ENCODE measurements at places on chromosomes 5 and 9.
A peak's percentile ranks its signal among the peaks of the same experiment; 100 is the strongest.

DNA sequence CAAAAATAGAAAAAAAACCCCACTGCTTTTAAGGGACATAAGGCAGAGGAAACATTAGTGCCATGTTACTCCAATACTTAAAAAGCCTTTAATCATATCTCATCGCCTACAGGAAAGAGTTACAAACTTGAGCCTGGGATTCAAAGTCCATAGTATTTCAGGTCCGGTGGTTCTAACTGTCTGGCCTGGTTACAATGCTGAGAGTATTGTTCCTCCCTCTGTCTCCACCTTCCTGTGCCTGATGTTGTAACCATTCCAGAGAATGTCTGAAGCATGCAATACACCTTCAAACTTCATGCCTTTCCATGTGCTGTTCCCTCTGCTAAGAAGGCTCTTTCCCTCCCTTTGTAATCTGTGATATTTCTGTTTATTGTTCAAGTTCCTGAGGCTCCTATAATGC, 41.6 kb upstream of the SLC36A2 start:
- DNase-seq, result no peak

DNA sequence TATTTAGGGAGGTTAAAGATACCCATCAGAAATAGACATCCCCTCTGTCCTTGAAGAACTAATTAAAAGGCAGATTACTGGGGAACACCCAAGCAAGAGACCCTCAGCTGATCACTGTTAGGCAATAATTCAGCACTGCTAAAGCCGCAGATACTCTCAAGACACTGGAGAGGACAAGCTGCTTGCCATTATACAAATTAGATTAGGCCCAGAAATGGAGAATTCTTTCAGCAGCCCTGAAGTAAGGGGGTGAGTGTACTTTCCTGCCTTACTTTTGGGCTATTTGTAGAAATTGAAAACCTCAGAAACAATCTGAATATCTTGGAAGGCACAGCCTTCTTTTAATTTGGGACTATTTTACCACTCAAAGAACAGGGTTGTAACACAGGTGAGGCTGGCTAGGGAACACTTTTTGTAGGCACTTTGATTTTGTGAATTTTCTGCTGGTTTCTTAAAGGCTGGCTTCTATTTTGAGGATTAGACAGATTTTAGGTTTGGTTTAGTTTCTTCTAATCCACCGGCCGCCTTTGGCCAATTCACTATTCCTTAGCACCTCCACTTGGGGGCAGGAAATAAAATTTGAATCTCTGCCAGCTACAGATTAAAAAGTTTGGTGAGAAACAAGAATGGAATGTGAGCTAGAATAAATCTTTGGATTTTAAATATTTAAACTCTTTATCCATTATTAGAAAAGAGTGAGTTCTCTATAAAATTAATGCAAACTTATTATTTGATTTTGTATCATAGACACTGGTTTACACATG, 106.0 kb downstream of the SMARCA2 start:
- no peak for DNase-seq

DNA sequence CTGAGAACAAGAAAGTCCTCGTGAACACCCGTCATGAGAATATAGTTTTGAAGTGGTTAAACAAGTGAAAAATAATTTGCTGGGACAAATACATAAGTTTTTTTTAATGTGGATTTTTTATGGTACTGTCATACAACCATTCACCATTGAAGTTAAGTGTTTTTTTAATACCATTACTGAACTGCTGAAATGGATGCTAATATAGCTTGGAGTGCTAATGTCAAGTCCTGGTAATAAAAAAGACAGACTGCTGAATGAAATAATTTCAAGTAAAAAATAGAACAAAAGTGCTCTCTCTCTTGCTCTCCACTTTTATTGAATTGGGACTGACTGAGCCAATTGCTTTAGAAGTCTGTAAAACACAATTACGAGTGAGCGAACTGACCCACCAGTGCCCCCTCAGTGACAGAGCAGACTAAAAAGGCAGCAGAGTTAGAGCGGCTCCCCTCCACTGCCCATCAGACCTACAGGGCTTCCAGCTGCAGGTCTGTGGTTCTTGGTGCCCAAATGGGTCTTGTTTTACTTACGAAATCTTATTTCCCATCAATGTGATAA, 442.5 kb downstream of the BNC2 start:
- DNase-seq, result no peak

DNA sequence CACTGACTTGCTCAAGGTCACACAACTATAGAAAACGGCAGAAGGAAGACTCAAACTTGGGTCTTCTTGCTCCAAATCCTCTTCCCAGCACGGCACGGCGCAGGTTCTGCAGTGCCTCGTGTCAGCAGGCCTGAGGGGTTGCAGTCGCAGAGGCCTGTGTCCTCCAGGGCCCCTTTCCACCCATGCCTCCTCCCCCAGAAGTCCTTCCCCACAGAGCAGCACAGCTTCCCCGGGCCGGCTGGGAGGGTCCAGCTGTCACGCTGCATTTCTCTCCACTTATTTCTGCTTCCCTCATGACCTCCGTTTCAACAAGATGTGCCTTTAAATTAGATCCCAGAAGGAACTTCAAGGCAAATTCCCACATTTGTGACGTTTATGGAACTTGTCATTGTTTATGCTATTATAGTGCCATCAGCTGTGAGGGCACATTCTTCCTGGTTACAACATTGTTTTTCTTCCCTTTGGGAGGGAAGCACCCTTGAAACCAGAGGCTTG, 148.4 kb downstream of the C5orf15 start:
- peak; percentile 50 for DNase-seq

DNA sequence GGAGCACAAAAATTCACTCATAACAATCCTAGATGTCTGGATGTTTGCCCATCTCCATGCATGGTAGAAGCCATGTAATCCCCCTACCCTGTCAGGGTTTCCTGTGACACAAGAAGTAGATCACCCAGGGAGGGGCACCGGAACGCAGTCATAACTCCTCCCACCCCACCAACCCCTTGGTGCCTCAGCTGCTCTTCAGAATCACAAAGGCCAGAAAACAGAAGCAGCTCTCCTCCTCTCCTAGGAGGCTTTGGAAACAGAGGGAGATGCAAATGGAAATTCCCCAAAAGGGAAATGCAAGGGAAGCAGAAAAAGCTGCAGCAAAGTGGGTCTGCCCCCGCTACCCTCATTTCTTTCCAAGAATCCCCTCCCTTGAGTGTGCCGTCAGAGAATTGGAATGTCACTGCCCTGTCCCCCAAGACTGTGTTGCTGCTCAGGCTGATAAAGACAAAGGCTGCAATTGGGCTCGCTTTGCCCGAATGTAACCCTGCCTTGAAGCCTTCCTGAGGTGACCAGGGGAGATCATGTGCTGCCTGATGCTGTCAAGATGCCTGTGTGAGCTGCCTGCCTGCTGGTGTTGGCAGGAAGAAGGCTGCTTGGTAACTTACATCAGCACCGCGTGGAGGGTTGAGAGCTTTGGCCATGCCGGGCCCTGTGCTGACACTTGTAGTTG, 65.5 kb upstream of the ABCA1 start:
- DNase-seq, result peak; percentile 93

- DNase-seq, result peak; percentile 73
Observed at GRCh38 chr5:169153405-169153804, 147.5 kb downstream of the SLIT3 start.

DNA sequence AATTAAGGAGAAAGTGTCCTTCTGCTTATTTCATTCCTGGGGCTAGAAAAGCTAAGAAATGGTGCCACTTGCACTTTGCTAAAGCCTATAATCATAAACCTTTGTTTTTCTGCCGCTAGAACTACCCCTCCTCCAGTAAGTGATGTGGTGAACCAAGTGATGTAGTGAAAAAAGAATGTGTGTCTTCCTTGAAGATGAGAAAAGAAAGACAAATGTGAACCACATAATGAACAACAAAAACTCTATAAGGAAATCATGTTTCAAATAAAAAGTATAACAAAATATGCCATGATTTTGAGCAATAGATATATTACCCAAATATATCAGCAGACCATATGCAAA, 179.0 kb upstream of the SGCD start:
- DNase-seq, result no peak

- no peak for DNase-seq
Observed at GRCh38 chr9:114164191-114164794, 9.0 kb downstream of the COL27A1 start.

DNA sequence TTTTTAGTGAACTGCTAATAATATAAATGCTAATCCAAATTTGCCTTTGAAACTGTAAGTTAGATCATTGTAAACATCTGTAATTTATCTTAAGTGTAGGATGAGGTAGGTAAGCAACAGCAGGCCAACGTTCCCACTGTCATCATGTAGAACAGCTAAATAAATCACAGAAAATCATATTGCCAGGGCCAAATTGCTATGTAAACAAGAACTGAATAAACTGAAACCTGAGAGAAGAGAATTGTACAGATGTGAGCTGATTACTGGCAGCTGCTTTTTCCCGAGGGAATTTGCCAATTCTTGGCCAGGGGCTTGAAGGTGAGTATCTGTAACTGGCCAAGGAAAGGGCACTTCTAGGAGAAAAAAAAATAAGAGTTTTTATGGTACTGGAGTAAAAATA, 97.6 kb downstream of the CDH10 start:
- no peak for DNase-seq

DNA sequence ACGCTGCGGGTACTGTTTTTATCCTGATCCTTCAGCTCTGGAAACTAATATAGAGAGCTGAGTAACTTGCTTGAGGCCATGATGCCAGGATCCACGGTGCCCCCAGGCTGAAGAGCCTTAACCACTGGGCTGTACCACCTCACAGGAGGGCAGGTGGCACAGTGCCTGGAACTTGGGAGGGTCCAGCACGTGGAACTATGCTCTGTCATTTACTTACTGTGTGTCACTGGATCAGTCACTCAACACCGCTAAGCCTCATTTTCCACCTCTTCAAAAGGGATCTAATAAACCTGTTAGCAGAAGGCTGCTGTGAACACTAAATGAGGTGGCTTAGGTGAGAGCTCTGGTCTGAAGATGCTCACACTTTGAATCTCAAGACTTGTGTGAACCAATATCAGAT, 29.6 kb downstream of the KCNIP1 start:
- DNase-seq, result peak; percentile 23

DNA sequence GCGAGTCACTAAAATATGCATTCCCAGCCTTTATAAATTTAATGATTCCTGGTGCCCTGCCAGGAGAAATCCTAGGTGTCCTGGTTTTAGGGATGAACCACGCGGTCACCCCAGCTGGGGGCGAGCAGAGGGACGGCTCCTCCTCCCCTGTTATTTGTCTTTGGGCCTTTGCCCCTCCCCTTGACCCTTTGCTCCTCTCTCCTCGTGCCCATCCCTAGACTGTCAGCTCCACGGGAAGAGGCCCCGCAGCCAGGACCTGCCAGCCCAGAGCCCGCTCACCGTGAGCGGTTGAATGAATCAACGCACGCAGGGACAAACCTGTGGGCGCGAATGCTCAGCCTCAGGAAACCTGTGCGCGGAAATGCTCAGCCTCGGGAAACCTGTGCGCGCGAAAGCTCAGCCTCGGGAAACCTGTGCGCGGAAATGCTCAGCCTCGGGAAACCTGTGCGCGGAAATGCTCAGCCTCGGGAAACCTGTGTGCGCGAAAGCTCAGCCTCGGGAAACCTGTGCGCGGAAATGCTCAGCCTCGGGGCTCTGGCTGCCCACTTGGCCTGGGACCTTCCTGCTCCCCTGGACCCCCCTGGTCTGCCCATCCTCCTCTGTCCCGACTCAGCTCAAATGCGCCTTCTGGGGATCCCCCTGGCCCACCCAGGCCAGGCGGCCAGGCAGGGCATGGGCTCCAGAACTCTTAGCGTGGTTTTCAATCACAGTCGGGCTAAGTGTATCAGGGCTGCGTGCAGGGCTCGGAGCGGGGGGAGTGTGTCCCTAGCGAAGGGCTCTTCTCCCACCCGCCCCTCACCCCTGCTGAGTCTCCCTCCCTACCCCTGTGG, 140.5 kb upstream of the COL5A1 start:
- no peak for DNase-seq

DNA sequence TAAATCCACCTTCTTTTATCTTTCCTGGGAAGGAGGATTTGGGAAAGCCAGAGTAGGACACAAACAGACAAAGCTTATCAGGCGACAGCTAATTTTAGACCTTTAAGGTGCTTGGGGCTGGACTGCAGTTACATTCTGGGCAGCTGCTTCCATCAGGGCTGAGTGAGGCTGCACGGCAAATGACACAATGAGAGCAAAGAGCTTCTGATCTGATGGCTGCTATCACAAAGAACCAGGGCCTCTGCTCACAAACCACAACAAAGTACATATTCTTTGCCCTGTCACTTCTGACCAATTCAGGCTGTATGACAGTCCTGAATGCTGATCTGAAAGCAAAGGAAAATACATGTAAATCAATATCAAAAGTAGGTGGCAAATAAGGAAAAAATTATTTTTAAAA, 93.1 kb downstream of the MRPS27 start:
- no peak for DNase-seq

DNA sequence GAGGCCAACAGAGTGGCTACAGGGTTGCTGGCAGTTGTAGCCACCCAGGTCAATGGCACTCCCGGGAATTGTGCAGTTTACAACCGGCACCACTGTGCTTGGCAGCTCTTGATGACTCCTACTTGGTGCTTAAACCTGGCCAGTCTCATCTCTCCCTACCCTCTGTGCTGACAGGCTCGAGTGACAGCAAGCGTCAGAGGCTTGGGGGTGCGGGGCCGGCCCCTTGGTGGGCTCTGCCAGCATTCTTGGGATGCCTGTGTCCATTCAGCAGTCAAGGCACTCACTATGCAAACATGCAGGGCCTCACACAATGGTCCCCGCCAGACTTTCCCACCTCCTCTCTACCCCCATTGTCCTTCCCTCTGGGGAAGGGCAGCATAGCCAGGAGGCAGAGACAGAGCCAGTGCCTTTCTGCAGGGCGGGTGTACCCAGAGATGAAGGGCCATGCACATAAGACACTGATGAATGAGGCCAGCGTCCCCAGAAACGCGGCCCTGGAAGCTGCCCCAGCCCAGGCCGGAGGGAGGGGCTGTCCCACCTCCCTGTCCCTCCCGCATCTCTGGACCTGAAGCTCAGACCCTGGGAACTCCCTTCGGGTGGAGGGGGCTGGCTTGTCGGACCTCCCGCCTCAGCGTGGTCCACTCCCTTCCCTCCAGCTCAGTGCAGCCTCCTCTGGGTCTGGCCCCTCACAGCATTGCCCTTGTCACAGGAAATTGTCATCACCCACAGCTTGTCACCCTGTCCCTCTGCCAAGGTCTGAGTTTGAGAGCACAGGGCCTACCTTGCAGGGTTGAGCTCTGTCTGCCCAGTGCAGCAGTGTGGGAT, 26.4 kb upstream of the NOTCH1 start:
- peak; percentile 98 for DNase-seq

GRCh38 chr5:113660706-113661250, 147.3 kb downstream of the YTHDC2 start:
- no peak for DNase-seq

Measured in islet precursor cell (in vitro differentiated cells).